ENCODE measurements at places on chromosomes 6 and 20. TPM values are rescaled to one million over a fixed set of nuclear protein-coding genes. Genes with fewer than 3 reads are reported as not detected.

- DNase-seq: no peak
- no peak overlapping the region for H3K4me3 ChIP-seq
Measured at GRCh38 chr6:155377061-155377460, 62.8 kb upstream of the TFB1M start.

GRCh38 chr6:89013438-89013837 is 50.0 kb upstream of the RNGTT start:
- DNase-seq: no peak
- H3K36me3 ChIP-seq: no peaks in the 10 kb centered on the region
- no peak overlapping the region for H3K27ac ChIP-seq
- H3K27me3 ChIP-seq: peaks cover 3% of the 10 kb centered on the region
- H3K4me3 ChIP-seq: no peak overlapping the region
- no peaks in the 10 kb centered on the region for H3K4me1 ChIP-seq

DNA sequence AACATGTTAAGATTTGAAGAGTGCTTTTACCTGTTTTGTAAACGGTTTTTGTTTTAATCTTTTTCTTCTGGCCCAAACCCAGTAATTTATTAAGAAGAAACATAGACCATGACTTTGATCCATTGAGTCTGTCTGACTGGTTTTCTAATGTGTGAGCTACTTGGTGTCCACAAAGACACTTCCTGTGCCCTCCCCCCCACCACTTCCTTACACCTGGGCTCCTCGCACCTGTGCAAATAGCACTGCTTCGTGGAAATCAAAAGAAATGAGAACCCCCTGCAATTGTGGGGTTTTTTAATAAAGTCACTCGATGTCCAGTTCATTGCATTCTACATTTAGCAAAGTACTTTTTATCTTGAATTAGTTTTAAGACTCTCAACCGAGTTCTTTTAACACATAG is 65.5 kb downstream of the SMOC2 start:
- H3K27ac ChIP-seq: no peak overlapping the region
- peaks cover 3% of the 10 kb centered on the region for H3K36me3 ChIP-seq
- H3K4me1 ChIP-seq: no peaks in the 10 kb centered on the region
- peaks cover 2% of the 10 kb centered on the region for H3K27me3 ChIP-seq
- H3K4me3 ChIP-seq: no peak overlapping the region

DNA sequence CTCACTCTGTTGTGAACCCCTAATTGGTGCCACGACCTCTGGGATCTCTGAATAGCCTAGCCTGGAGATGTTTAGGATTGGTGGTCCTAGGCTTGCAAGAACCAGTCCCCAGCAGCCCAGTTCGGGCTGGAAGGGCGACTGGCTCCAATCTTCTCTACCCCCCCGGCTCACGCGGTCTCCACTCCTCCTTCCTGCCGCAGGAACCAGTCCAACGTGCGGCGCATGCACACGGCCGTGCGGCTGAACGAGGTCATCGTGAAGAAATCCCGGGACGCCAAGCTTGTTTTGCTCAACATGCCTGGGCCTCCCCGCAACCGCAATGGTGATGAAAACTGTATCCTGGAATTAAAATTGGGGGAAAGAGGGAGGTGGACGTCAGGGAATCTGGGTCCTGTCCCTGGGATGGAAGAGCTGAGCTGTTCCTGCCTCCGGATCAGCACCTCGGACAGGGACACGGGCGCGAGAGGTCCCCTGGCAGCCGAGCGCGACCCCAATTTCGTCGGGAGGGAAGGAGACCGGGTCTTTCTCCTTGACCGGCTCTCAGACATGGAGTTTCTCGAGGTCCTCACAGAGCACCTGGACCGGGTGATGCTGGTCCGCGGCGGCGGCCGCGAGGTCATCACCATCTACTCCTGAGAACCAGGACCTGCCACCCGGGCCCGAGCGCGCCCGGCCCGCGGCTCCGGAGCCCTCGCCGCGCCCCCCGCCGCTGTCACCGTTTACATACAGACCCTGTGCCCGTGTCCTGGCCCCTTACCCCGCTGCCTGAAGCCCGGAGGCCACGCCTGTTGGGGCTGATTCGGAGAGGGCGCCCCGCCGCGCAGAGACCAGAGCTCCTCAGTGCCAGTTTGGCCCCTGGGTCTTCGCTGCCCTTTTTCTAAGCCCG is 28.2 kb downstream of the SLC12A5 start:
- H3K4me1 ChIP-seq: peaks cover 38% of the 10 kb centered on the region
- H3K27ac ChIP-seq: no peak overlapping the region
- no peak overlapping the region for H3K4me3 ChIP-seq
- peaks cover 27% of the 10 kb centered on the region for H3K36me3 ChIP-seq
- peaks cover 22% of the 10 kb centered on the region for H3K27me3 ChIP-seq

- no peak overlapping the region for H3K4me3 ChIP-seq
Measured at GRCh38 chr6:79435746-79436145, 101.5 kb downstream of the LCA5 start.

DNA sequence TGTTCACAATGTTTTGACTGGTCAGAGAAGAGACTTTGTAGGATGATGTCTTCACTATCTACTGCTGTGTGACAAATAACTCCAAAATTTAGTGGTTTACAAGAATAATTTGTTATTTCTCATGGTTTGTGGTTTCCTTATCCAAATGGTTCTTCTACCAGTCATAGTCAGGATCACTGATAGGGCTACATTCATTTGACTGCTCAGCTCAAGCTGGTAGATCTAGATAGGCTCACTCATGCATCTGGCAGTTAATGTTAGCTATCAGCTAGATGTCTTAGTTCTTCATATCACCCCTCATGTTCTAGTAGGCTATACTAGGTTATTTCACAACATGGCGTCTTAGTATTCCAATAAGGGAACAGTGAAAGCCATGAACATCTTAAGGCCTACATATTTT is 131.0 kb downstream of the ID4 start:
- no peaks in the 10 kb centered on the region for H3K36me3 ChIP-seq
- H3K4me3 ChIP-seq: no peak overlapping the region
- no peak overlapping the region for H3K27ac ChIP-seq

- DNase-seq: no peak
- H3K4me3 ChIP-seq: no peak overlapping the region
- no peak overlapping the region for H3K27ac ChIP-seq
- peaks cover 20% of the 10 kb centered on the region for H3K36me3 ChIP-seq
- no peaks in the 10 kb centered on the region for H3K4me1 ChIP-seq
Measured at GRCh38 chr20:56171087-56172012, 77.2 kb upstream of the MC3R start.

DNA sequence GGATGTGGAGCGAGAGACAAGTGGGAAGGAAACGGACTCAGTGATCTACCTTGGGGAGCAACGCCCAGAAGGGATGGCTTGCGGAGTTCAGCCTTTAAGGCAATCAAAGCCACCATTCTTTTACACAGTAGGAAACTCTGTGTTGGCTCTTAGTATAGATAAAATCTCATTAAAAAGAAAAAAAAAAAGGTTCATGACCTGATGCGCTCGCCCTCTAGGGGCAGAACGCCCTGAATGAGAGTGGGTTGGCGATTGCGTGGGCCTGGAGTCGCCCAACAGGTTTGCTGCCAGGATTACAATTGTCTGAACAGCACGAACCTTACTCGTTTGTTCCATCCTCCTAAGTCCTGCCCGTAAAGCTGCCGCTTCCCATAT is 1.2 kb downstream of the TPD52L1 start:
- H3K27ac ChIP-seq: peak overlapping the region; percentile 86
- peak overlapping the region; percentile 96 for H3K4me3 ChIP-seq
- peaks cover 10% of the 10 kb centered on the region for H3K36me3 ChIP-seq

DNA sequence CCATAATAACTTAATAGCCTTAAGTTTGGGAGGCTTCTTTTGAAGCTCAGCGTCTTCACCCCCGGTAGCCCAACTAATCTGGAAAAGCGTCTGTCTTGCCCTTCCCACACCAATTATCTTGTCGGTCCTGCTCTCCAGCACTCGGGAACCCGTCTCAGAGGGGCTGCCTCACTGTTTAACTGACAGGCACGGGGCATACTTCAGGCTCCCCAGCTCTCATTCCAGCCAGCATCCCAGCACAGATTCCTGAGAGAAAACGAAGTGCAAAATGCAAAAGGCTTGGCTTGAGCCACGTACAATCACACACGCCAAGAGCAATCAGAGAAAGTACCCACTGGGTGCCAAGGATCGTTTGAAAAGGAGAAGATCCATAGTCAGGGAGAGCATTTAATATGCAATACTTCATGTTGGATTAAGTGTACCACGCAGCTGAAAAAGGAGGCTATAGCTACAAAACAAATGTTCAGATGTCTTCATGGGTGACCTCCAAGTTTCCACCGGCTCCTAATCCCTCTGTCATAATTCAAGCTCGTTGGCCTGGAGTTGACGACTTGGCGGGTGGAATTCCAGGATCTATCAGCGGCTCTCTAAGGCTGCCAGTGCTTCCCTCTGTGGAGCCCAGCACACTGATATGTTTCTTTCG is 53.7 kb upstream of the STX16 start:
- no peak overlapping the region for H3K27ac ChIP-seq
- no peaks in the 10 kb centered on the region for H3K27me3 ChIP-seq
- H3K4me3 ChIP-seq: no peak overlapping the region
- DNase-seq: no peak
- H3K4me1 ChIP-seq: no peaks in the 10 kb centered on the region
- no peaks in the 10 kb centered on the region for H3K36me3 ChIP-seq

DNA sequence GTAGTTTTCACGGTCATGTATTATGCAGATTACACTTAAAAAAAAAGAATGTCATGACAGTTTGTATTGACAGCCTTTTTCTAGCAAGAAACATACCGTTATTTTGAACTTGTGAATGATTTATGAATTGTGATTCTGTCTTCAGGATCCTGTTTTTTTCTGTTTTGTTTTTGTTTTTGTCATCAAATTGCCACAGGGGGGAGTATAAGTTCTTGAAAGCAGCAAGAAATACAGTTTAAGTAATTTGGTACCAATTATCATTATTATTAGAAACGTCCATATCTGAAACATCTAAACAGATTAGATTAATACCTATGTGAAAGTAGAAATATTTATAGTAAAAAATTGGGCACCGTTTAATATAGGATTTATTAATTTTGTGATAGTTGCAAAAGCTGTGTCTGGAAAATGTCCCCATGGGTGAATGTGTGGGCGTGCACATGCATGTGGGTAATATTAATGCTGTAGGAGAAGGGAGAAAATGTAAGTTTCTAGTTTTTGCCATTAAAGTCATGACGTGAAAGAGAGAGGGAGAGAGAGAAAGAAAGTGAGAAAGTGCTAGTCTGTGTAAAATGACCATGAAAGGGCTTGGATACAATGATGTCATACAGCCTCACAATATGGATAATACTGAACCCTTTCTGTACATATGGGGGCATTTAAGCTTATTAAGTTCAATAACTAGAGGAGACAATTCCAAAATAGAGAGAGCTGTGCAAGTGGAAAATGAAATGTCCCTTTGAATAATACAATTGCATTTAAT is 9.4 kb upstream of the CCN2 start:
- no peaks in the 10 kb centered on the region for H3K36me3 ChIP-seq
- H3K27ac ChIP-seq: no peak overlapping the region
- no peak overlapping the region for H3K4me3 ChIP-seq
- no peak for DNase-seq

- H3K4me3 ChIP-seq: no peak overlapping the region
- H3K4me1 ChIP-seq: no peaks in the 10 kb centered on the region
- no peaks in the 10 kb centered on the region for H3K36me3 ChIP-seq
Measured at GRCh38 chr20:21548390-21549035, 34.6 kb upstream of the NKX2-2 start.

DNA sequence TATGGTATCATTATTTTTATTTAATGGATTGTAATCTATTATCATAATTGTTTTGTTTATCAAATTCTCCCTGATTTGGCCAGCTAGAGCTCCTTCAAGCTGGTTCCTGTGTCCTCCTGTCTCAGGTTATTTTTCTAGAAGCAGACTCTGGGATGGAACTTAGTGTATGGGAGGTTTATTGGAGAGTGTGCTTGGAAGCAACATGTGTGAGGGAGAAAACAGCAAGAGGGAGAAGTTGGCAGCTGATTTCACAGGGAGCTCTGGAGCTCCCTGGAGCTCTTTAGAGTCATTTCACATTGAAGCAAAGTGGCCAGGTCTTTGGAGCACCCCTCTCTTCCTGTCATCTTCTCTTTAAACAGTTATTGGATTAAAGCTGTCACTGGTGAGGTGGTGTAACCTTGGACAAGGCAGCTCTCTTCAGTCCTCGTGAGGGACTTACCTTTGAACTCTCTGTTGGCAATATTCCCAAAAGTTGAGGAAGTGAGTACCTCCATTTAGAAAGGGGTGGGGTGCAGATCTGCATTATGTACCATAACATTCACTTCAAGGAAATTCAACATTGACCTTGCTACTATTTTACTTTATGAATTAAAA is 103.6 kb downstream of the PHF3 start:
- DNase-seq: no peak
- H3K27me3 ChIP-seq: no peaks in the 10 kb centered on the region
- H3K27ac ChIP-seq: no peak overlapping the region
- H3K36me3 ChIP-seq: peaks cover 4% of the 10 kb centered on the region

- no peak overlapping the region for H3K27ac ChIP-seq
- peaks cover 2% of the 10 kb centered on the region for H3K27me3 ChIP-seq
- no peak overlapping the region for H3K4me3 ChIP-seq
Measured at GRCh38 chr6:30778001-30778635, 33.8 kb upstream of the IER3 start.

DNA sequence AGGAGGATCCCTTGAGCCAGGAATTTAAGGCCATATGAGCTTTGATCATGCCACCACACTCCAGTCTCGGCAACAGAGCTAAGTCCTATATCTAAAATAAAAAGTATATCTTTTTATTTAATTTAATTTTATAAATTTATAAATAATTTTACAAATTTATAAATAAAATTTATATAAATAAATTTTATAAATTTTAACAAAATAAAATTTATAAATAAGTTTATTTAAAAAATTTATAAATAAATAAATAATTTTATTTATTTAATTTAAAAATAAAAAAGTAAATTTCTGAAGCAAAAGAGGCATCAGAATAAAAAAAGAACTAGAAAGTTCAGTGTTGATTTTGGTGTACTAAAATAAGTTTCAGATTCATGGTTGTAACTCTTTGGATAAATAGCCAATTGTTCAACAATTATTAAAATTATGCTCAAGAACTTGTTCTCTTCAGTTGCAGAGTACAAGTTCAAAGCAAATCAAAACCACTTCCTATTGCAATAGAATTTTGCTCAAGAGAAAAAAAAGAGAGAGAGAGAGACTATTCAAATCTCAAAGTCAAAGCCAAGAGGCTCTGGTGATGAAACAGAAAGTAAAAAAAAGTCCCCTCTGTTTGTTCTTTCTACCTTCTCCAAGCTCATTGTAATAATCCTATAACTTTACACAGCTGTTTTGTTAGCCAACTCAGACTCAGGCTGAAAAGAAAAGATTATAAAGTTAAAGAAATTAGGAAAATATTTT is 547.5 kb upstream of the ADGRB3 start:
- no peaks in the 10 kb centered on the region for H3K4me1 ChIP-seq
- no peak for DNase-seq
- H3K27me3 ChIP-seq: no peaks in the 10 kb centered on the region
- H3K4me3 ChIP-seq: no peak overlapping the region

GRCh38 chr6:138517635-138518034 is 18.3 kb upstream of the NHSL1 start:
- H3K4me3 ChIP-seq: peak overlapping the region; percentile 62
- H3K36me3 ChIP-seq: peaks cover 16% of the 10 kb centered on the region
- peaks cover 13% of the 10 kb centered on the region for H3K27me3 ChIP-seq
- peak; percentile 36 for DNase-seq

- no peak overlapping the region for H3K4me3 ChIP-seq
- H3K36me3 ChIP-seq: no peaks in the 10 kb centered on the region
- H3K4me1 ChIP-seq: no peaks in the 10 kb centered on the region
- H3K27me3 ChIP-seq: no peaks in the 10 kb centered on the region
Measured at GRCh38 chr6:119390247-119390793, 40.8 kb upstream of the MAN1A1 start.

BMP2 gene
- total RNA-seq: 1.1 TPM

COL9A3 gene
- 1.8 TPM for total RNA-seq

CLPSL2 gene
- not detected for total RNA-seq

EYS gene
- not detected for total RNA-seq

HLA-F gene
- total RNA-seq: 5.1 TPM

OR2B6 gene
- not detected for total RNA-seq

WFDC10B gene
- not detected for total RNA-seq

TNFRSF21 gene
- total RNA-seq: 32.5 TPM

LY6G6D gene
- not detected for total RNA-seq

SLC22A2 gene
- not detected for total RNA-seq
